RPMI7951 (cell line): ENCODE measurements at places on chromosomes 6 and 20. TPM values are rescaled to one million over a fixed set of nuclear protein-coding genes. Genes with fewer than 3 reads are reported as not detected.

HRH3 gene
- not detected in 2 replicates for total RNA-seq

SNAP25 gene
- 31.3 and 42.7 TPM in 2 replicates for total RNA-seq

MLIP gene
- not detected in 2 replicates for total RNA-seq

PSORS1C2 gene
- total RNA-seq = not detected in 2 replicates

SKIC2 gene
- total RNA-seq = 30.4 and 36.5 TPM in 2 replicates

PSMB1 gene
- total RNA-seq = 733 and 830 TPM in 2 replicates

GPR6 gene
- not detected in 2 replicates for total RNA-seq

CLVS2 gene
- total RNA-seq = not detected in 2 replicates

MACROD2 gene
- total RNA-seq = 0.20 and 0.24 TPM in 2 replicates
